ENCODE measurements at places on chromosomes 1 and 21.

DNA sequence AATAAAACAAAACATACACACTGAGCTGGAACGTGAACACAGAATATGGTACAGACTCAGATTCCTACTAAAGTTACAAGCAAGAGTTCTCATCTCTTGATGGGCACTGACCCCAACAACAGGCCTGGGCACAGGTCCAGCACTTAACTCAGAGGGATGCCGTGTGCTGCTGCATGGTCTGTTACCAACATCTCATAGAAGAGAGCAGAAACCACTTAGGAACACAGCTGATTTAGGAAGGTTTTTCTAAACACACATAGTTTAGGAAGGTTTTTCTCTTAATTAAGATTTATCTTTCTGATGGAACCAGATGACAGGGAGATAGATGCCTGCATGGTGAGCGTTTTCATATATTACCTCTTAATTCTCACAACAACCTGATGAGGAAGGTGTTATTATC is 1.5 kb downstream of the GCLM start:
- DNase-seq = no peak

- no peak for DNase-seq
These were observed 11.4 kb downstream of the PPFIA4 start for GRCh38 chr1:203037509-203038190.

DNA sequence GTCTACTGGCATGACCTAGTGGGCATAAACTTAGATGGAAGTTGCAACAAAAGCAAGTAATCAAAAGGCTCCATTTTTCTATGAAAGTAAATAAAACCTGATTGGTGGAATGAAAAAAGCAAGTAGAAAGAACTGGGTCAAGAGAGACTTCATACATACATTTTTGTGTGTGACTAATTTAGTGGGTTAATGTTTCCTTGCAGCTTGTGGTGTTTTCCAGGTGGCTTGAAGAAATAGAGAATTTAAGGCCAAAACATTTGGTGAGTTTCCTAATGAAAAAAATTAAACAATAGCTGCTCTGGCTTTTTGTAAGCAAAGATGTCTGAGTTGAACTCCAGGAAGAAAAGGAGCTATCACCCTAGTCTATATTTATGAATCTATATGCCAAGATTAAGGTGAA is 71.0 kb downstream of the ZC3H11B start:
- DNase-seq = no peak

GRCh38 chr1:4743978-4744750 is 89.8 kb downstream of the AJAP1 start:
- no peak for DNase-seq

- no peak for DNase-seq
These were observed 33.3 kb downstream of the FOXD2 start for GRCh38 chr1:47471163-47471562.
